GF-D8 (cell line): ENCODE measurements at places on chromosomes 3 and 15.

DNA sequence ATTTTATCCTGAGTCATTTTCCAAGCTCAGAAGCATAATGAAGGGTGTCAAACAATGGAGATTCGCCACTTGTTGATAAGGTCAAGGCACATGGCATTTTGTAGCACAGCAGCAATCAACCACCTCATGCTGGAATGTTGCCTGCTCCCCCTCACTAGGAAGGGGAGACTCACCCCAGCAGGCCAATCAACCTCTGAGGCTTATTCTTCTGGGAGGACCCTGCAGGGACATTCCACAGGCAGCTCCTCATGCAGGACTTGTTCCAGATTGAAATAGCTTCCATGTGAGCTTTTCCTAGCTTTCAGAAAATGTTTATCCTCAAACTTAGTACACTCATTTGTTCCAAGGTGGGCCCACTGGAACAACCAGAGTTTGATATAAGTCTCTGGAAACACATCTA lies 77.6 kb downstream of the SSR3 start:
- no peak for DNase-seq

DNA sequence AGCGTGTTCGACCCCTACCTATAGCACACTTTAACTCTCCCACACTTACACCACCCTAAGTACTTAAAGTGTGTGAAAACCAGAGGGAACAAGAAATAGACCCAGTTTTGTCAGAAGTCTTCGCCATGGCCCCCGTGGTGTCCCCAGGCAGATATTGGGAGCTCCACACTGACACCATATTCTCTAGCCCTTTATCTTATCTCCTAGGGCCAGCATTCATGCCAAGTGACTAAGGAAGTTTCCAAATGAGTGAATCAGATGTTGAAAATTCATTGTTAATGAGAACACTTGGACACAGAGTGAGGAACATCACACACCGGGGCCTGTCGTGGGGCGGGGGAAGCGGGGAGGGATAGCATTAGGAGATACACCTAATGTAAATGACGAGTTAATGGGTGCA lies 31.8 kb downstream of the P3H2 start:
- DNase-seq, result no peak

GRCh38 chr15:95025924-95026728 lies 794.8 kb downstream of the MCTP2 start:
- DNase-seq, result no peak

GRCh38 chr3:99482191-99482590 lies 156.2 kb upstream of the COL8A1 start:
- DNase-seq, result no peak

- DNase-seq, result no peak
Observed at GRCh38 chr3:123602325-123602724, 17.5 kb upstream of the HACD2 start.
